ENCODE measurements at places on chromosomes 5 and 9. TPM values are rescaled to one million over a fixed set of nuclear protein-coding genes. Genes with fewer than 3 reads are reported as not detected.

Gene SWI5
- total RNA-seq = 26.9 TPM

DNA sequence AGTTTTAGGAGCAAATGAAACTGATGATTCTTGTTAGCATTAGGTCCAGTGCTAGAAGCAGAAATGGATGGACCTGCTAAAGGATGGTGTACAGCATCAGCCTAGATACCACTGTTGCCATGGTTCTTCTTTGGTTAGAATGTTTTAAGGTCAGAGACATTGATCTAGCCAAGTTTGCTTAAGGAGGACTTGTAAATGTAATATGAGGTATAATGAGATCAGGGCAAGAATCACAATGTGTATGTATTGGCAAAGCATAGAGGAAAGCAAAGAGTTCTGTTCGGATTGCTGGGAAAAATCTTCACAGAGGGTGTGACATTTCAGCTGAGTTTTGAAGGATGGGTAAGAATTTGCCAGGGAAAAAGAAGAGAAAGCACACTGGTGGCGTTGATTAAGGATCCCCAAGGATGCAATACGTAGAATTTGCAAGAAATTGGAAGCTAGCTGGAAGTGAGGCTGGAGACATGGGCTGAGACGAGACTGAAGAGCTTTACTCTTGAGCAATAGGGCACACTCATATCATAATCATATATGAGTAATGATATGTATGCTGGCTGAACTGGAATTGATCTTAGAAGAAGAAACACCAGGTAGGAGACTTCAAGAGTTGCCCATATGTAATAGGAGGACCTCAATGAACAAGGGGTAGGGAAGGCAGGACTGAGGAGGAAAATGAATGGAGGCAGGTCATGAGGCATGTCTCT, 102.0 kb downstream of the ZNF462 start:
- DNase-seq = no peak
- no peaks in the 10 kb centered on the region for H3K4me1 ChIP-seq
- no peak overlapping the region for H3K4me3 ChIP-seq
- H3K27ac ChIP-seq = no peak overlapping the region

DNA sequence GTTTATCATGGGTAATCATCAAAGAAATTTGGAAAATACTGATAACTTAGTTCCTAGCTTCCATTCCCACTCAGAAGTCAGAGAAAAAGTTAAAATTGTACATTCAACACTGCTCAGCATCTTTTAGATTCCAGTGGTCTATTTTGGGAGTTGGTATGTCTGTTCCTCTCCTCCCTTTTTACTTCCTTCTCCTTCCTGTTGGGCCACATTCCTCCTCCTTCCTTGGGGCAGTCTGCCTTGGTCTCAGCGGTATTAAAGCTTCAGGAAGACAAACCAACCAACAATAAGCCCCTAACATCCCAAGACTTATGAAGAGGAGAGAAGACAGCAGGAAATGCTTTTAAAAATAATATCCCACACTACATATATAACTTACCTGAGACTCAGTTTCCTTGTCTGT, 49.9 kb upstream of the SSBP2 start:
- H3K27ac ChIP-seq = no peak overlapping the region
- H3K27me3 ChIP-seq = no peaks in the 10 kb centered on the region
- no peaks in the 10 kb centered on the region for H3K4me1 ChIP-seq
- no peak for DNase-seq
- H3K4me3 ChIP-seq = no peak overlapping the region

GRCh38 chr9:29144476-29144875, 1571.2 kb upstream of the C9orf72 start:
- H3K27me3 ChIP-seq = no peaks in the 10 kb centered on the region
- H3K4me3 ChIP-seq = no peak overlapping the region
- DNase-seq = no peak
- no peaks in the 10 kb centered on the region for H3K36me3 ChIP-seq
- no peak overlapping the region for H3K27ac ChIP-seq

Gene ORM2
- not detected for total RNA-seq

DNA sequence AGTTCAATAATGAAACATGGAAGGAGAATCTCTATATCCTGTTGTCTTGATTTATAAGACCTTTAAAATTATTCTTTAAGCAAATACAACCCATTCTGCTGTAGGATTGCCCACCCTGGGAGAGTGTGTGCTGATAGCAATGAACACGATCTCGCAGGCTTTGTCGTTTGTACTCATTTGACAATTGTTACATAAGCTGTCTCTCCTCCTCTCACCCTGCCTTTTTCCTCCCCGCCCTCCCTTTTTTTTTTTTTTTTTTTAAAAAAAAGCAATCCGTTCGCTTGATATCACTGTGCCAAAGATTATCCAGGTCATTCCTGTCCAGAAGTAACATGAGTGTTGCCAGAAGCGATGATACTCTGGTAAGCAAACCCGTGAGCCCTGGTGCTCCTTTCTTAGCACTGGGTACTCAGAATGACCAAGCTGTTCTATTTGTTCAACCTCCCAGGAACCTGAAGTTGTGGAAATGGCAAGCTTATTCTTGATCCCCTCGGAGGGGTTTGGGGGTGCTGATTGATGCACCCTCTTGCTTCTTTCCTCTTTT, 82.7 kb upstream of the CTSL start:
- H3K4me3 ChIP-seq = no peak overlapping the region
- DNase-seq = no peak
- no peaks in the 10 kb centered on the region for H3K4me1 ChIP-seq
- no peaks in the 10 kb centered on the region for H3K27me3 ChIP-seq
- no peaks in the 10 kb centered on the region for H3K36me3 ChIP-seq
- H3K27ac ChIP-seq = no peak overlapping the region

DNA sequence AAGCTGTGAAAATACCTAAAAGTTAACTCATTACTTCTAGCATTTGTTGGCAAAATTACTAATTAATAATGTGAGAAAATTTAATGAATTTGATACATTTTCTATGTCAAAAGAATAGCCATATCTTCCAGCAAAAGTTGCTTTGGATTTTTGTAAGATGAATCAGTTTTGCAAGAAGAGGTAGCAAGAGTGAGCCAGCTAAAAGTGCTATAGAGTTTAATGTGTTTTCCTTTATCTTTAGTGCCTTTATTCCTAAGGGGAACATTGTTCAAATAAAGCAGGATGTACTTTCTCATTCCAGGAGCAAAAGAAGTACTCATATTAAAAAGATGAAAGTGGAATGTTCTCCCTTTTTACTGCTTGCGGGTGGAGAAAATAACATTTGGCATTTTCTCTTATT, 622.2 kb downstream of the ANXA1 start:
- no peaks in the 10 kb centered on the region for H3K27me3 ChIP-seq
- no peaks in the 10 kb centered on the region for H3K36me3 ChIP-seq
- no peak for DNase-seq
- no peak overlapping the region for H3K4me3 ChIP-seq
- no peak overlapping the region for H3K27ac ChIP-seq

DNA sequence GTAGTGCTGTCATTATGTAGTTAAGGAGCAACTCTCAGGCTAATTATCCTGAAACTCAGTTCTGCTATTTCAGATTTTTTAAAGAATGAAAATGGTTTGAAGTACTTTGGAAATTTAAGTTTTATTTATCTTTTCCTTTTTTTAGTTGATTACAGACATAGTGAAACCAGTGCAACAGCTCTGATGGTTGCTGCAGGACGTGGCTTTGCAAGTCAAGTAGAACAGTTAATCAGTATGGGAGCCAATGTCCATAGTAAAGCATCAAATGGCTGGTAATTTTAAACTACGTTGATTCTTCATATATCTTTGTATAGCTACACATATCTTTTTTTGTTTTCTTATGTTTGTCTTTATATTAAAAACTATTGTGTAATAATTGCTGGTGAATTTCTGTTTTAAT, 34.9 kb downstream of the YTHDC2 start:
- DNase-seq = no peak
- H3K36me3 ChIP-seq = peaks cover 39% of the 10 kb centered on the region
- no peak overlapping the region for H3K27ac ChIP-seq
- no peaks in the 10 kb centered on the region for H3K27me3 ChIP-seq

DNA sequence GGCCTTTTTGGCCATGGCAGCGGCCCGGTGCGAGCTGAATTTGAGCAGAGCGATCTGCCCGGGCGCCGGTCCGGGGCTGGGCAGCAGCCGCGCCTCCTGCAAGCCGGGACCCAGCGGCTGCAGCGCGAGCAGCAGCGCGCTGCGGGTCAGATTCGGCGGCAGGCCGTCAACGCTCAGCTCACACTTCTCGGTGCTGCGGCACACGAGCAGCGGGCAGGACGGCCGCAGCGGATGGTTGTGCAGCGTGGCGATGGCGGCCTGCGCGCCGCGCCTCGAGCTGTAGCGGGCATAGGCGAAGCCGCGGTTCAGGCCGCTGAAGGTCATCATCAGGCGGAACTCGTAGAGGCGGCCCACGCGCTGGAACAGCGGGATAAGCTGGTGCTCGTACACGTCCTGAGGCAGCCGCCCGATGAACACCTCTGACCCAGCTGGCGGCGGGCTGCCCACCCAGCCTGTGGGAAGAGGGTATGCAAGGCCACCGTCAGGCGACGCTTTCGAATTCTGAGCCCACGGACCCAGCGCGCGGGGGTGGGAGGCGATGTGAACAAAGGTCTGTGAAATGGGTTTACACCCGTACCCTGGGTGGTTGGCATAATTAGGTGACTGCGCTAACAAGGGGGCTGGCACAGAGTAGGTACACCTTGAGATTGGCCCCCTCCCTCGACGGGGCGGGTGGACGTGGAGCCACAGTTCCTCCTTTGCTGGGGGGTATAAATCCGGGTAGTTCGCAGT, 755 bp downstream of the DND1 start:
- no peak overlapping the region for H3K4me3 ChIP-seq
- peaks cover 90% of the 10 kb centered on the region for H3K36me3 ChIP-seq
- no peak overlapping the region for H3K27ac ChIP-seq
- H3K4me1 ChIP-seq = no peaks in the 10 kb centered on the region
- H3K27me3 ChIP-seq = no peaks in the 10 kb centered on the region

Gene C5orf63
- 7.8 TPM for total RNA-seq

Gene LRRC70
- total RNA-seq = 5.0 TPM
